Stimulated activated CD4-positive, alpha-beta T cell treated with anti-CD3 and anti-CD28 coated beads, Interleukin-15, amount 100 ng/mL, for 1 hour (primary cell): ENCODE measurements at places on chromosomes 2 and 18.

GRCh38 chr2:43059183-43059897 lies 167.1 kb downstream of the ZFP36L2 start:
- peak; percentile 28 for DNase-seq

- DNase-seq: no peak
Observed at GRCh38 chr2:182870227-182870626, 3.8 kb upstream of the FRZB start.

- no peak for DNase-seq
Observed at GRCh38 chr2:65630643-65631042, 198.2 kb upstream of the SPRED2 start.

DNA sequence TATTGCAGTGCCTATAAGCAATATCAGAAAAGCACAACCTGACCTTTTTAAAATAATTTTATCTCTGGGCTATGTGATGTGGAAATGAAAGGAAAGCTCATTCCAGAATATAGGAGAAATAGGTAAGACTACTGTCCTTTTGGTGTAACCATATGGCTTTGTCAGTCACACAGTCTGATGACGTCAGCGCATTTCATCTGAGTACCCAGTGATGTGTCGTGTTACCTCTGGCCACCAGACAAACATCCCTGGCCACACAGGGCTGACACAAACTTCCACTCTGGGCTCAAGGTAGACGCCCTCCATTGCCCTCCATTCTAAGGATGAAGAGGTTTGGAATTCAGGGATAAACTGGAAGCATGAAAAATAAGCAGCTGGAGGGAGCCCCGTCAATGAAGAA lies 506.7 kb downstream of the CMPK2 start:
- no peak for DNase-seq

DNA sequence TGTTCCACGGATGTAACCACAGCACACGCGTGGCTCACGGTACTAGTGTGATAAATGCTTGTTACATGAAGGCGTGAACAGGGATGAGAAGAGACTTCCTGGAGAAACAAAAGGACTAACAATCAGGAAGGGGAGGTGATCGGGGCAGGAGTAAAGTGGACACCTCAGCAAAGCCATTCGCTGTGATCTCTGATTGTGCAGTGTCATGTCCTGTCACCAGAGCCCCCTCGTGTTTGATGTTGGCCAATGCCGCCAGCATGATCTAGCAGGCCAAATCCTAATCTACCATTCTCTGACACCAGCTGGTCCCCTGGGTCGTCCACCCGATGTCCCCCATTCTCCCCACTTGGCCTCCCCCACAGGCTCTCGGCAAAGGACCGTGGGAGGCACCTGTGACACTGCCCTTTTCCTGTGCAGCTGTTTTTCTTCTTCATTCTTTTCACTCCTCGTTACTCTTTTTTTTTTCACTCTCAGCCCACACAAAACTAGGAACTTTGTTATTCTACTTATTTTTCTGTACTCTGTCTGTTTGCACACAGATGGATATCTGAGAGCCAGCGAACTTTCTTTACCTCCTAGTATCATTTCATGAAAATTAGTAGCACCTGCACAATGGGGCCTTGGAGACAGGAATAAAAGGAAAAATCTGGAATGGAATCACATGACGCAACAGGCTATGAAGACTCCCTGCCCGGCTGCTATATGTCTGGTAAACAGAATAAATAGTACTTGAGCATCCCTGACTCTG lies 146.8 kb downstream of the TGIF1 start:
- peak; percentile 14 for DNase-seq

DNA sequence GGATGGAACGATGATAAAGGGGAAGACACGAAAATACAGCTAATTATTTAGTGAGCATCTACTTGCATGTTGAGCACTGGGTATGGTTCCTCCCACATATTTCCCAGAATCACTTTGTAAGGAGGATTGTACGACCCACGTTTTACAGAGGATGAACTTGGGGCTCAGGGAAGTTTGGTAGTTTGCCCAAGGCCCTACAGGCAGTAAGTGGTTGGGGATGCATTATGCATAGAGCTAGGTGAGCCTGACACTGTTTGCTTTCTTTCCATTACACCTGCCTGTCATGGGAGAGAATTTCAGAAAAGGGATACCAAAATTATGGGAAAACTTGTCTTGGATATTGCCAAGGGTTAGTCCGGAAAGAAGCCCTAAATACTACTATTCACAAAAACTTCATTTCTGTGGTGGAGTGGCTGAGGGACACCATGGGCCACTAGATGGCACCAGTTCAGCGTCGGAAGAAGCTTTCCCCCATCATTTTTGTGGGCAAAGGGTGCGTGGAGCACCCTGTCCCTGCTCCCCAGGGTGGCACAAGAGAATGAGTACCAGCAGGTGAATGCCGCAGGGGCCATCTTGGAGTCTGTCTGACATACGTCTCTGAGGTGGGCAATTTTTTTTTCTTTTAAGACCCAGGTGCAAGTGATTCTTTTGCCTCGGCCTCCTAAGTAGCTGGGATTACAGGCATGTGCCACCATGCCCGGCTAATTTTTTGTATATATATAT lies 23.5 kb upstream of the C18orf32 start:
- DNase-seq: peak; percentile 8

DNA sequence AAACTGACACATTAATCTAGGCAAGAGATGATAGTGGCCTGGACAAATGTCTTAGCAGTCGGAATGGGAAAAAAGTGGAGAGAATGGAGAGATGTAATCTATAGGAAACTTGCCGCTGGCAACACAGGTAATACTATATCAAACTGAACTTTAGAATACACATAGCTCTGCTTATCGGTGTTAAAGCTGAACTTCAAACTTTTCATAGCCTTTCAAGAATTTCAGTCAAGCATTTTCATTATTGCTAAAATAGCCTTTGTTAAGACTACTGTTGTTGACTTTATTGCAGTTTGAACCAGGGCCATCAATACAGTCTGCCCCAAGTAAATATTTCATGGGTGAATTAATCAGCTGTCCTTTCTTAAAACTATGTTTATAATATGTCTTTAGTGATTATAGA lies 12.9 kb upstream of the CHST9 start:
- no peak for DNase-seq

DNA sequence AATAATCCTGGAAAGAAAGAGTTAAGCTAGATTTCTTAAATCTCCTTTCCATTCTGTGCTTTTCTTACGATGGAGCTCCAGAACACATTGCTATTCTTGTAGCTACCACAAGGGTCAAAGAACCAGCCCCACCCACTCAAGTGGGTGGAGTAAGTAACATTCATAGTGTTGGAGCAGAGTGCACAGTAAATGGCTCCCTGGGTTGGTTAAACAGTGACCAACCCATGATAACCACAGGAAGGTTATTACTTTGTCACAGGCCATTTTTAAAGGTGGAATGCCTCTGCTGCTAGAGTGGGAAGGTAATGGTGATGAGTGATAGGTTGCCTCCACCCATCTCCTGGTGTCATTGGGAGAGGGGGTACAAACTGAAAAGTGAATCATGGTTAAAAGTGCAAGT lies 13.9 kb downstream of the ARPC2 start:
- DNase-seq: no peak

- no peak for DNase-seq
Observed at GRCh38 chr18:33282709-33283333, 157.7 kb downstream of the CCDC178 start.

- no peak for DNase-seq
Observed at GRCh38 chr18:55610506-55610905, 22.5 kb upstream of the TCF4 start.

- no peak for DNase-seq
Observed at GRCh38 chr2:113832795-113833290, 57.0 kb upstream of the ACTR3 start.

DNA sequence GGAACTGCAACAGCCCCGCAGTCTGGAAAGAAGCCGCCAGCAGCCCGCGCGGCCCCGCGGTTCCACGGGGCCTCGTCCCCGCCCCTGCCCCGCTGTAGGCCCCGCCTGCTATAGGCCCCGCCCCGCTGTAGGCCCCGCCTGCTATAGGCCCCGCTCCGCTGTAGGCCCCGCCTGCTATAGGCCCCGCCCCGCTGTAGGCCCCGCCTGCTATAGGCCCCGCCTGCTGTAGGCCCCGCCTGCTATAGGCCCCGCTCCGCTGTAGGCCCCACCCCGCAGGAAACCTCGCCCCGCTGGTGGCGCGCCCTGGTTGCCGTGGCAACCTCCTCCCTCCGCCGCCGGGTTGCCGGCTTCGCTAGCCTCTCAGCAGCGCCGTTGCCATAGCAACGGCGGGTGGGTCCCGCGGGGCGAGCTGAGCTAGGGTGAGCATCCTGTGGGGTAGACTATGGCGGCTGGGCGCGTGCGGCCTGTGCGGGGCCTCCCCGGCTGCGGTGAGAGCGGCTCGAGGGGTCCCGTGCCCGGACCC lies 12.2 kb upstream of the KIF1A start:
- DNase-seq: peak; percentile 99

- DNase-seq: no peak
Observed at GRCh38 chr18:46920653-46921052, 3.3 kb downstream of the KATNAL2 start.

DNA sequence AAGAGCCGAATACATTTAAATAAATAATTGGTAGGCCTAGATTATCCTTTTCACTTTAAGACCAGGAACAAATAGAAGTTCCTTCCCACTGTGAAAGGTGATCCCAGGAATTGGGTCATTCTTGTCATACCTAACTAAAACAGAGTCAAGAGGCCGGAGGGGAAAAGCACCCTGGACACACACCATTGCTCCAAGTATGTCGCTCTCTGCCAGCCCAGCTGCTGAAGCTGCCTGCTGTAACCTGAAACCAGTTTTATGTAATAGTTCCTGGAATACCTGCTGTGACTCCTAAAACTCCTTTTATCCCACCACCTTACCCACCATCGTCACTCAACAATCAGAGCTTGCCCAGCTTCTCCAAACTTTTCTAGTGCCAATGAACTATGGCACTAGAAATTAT lies 217.1 kb downstream of the PTPRM start:
- no peak for DNase-seq

DNA sequence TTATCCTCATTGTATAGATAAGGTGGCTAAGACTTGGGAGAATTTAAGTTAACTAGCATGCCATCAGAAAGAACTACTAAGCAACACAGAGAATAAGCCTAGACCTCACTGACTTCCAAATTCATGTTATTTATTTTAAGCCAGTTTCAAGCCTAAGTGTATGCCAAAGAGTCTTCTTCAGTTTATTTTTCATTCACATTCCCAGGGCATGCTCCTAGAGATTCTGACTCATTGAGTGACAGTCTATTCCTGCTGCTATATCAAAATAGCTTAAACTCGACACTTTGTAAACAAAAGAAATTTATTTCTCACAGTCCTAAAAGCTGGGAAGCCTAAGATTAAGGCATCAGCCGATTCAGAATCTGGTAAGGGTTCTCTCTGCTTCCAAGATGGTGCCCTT lies 467.1 kb downstream of the MBD2 start:
- DNase-seq: no peak

GRCh38 chr2:59677158-59677557 lies 876.3 kb downstream of the BCL11A start:
- no peak for DNase-seq

DNA sequence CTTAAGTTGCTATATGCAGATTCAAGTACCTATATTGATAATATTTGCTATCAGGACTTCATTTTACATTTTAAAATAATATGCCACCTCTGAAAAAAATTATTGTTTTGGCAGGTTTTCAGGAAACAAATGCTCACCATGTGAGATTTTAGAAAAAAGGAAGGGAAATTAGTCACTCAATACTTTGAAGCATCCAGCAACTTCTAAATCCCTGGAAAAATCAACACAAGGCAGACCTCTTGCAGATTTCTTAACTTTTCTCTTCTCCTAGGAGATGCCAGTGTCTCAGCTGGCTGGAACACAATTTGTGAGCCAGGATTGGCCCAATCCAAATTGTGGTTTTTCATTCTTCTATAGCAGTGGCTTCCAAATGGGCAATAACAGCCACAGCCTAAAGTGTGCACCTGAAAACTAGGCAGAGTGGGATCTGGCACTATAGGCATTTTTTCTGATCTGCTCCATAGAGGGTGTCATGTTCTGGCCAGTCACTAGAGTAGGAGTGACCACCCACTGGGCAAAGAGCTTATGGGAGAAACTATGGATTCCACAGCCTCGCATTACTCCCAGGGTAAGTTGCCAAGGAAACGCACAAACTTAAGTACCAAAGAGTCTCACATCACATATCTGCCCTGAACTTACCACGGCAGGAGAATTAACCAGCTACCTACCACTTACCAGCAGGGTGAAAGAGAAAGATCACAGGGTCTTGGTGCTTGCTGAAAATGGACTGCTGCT lies 28.1 kb upstream of the THOC1 start:
- DNase-seq: no peak

DNA sequence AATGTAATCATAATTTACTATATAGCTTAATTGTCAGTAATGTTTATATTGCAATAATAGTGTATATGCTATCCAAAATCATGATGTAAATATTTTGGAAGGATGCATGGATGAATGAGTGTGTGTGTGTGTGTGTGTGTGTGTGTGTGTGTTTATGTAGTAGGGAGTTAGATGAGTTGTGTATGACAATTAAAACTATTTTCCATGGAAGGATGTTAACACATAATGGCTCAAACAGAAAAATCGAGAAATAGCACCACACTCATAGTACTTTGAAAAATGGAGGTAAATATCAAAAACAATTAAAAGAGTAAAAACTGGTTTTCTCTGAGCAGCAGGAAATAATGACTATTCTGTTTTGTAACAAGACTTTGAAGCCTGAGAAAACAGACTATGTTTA lies 8.1 kb upstream of the IL36A start:
- DNase-seq: no peak

- DNase-seq: no peak
Observed at GRCh38 chr2:102235491-102235890, 48.7 kb downstream of the IL1RL2 start.

- no peak for DNase-seq
Observed at GRCh38 chr18:51621864-51622160, 424.3 kb upstream of the MEX3C start.

GRCh38 chr2:134433979-134434378 lies 180.1 kb downstream of the MGAT5 start:
- no peak for DNase-seq

GRCh38 chr2:28755421-28755820 lies 3.8 kb downstream of the PPP1CB start:
- no peak for DNase-seq

- no peak for DNase-seq
Observed at GRCh38 chr2:119190321-119191111, 32.0 kb upstream of the C1QL2 start.

GRCh38 chr2:24948506-24948905 lies 23.2 kb downstream of the DNAJC27 start:
- DNase-seq: no peak

DNA sequence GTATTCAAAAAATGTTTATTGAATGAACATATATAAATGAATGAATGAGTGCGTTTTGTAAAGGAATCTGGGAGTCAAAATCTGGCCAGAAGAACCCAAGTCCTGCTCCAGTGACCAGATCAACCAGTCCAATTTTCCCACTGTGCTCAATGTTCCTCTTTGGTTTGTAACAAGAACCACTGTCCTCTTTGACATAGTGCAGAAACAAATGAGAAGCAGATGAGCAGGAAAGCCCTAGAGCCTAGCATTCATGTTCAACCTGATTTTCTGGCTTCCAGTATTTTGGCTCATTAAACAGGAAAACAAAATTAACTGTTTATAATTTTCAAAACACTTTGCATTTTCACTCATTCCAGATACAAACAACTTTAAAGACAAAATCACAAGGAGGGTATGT lies 23.2 kb downstream of the FAM124B start:
- DNase-seq: no peak

- DNase-seq: no peak
Observed at GRCh38 chr18:32264401-32264800, 74.6 kb downstream of the MEP1B start.
